ENCODE measurements at places on chromosomes 6 and 20.

DNA sequence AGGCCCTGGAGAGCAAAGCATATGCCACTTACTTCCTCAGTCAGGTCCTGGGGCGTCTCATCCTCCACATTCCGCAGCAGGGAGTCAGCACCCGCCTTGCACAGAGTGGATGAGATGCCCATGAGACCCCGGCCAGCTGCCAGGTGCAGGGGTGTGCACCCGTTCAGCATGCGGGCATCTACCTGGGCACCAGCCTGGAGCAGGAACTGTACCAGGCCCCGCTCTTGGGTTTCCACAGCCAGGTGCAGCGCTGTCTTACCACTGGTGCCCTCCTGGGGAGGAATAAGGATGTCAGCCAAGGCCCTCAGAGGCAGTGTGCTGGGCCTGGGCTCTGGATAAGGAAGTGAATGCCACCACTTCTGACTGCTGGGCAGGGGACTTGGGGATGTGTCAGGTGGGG, 2.7 kb upstream of the SLC35B2 start:
- DNase-seq: no peak

DNA sequence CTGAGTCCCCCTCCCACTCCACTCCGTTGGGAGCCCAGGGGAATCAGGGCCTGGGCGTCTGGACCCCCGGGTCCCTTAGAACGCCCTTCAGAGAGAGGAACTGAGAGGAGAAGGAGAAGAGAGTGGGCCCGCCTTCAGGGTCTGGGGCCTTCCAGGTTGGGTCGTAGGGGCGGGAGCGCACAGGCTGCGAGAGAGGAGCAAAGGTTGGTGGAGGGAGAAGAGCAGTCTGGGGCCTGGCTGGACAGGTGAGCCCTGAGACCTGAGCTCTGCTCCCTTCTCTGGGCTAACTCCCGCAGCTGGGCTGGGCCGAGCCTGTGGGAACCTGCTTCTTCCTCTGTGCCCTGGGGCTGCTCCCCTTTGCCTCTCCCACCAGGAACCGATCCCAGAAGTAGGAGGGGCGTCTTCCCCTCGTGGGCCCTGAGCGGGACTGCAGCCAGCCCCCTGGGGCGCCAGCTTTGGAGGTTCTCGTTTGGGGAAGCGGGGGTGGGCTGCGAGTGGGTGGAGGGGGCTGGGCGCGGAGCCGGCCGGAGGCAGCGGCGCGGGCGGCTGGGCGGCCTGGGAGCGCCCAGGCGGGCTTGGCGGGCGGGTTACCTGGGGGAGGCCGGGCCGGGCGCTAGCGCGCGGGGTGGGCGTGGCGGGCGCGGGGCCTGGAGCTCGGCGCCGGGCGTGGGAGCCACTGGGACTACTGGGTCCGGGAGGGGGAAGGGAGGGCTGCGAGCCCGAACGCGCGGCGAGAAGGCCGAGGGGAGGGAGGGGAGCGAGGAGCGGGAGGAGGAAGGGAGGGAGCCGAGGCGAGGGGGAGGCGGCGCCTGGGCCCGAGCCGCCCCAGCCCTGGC, at the start of gene DDR1:
TSS of gene DDR1 (plus strand) at position 835 of the 836 bp plus-strand sequence. CDS start 4,211 bp downstream, outside the sequence.
- DNase-seq: no peak

DNA sequence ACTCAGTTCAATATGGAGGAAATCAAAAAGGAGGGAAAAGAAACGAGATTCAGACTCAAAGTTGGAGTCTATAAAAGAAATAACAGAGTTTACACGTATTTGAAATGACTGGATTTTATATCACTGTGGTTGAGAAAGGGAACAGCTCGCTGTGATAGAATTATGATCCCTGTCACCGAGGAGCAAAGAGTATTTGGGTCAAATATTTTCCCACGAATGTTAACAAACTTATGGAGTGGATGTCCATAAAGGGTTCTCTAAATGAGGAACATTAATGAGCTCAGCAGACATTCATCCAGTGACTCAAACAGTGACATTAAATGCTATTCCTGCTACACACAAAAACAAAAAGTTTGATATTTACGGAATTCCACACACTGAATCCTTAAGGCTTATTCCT, 57.9 kb downstream of the FHL5 start:
- DNase-seq: no peak

- no peak for DNase-seq
These were observed 991.0 kb downstream of the KIF16B start for GRCh38 chr20:15582146-15582760.

DNA sequence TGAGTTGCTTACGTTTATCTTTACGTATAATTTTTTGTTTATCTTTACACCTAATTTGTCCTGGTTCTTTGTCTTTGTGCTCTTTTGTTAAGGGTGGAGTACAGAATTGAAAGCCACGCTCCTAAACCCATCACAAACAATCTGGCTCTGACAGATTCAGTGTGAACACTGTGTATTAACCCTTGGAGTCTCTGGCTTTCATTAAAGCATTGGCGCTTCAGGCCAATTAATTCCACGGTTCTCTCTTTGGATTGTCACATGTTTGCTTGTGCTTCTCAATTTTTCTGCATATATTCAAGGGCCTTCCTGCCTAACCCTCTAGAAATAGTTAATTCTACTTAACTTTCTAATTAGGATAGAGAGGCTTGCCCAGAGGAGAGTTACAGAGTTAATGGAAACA, 38.6 kb downstream of the NKX2-4 start:
- no peak for DNase-seq

GRCh38 chr20:46809706-46810360, 84.8 kb upstream of the EYA2 start:
- no peak for DNase-seq

DNA sequence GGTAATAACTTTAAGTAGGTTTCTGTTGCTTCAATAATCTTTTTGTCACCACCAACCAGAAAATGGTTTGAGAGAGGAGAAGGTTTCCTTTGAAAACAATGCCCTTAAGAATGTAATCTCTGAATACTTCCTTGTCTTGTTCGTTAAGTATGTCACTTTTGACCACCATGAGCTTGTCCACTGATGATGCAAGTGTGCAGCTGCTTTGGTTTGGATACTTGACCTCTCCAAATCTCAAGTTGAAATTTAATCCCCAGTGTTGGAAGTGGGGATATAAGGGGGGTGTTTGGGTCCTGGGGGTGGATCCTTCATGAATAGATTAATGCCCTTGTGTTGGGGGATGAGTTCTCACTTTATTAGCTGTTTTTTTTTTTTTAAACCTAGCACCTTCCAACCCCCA, 985.4 kb downstream of the EPHA7 start:
- no peak for DNase-seq

- no peak for DNase-seq
These were observed 117.0 kb downstream of the SLC16A10 start for GRCh38 chr6:111204305-111204704.

- no peak for DNase-seq
These were observed 145.5 kb upstream of the TOP1 start for GRCh38 chr20:40883097-40883496.

DNA sequence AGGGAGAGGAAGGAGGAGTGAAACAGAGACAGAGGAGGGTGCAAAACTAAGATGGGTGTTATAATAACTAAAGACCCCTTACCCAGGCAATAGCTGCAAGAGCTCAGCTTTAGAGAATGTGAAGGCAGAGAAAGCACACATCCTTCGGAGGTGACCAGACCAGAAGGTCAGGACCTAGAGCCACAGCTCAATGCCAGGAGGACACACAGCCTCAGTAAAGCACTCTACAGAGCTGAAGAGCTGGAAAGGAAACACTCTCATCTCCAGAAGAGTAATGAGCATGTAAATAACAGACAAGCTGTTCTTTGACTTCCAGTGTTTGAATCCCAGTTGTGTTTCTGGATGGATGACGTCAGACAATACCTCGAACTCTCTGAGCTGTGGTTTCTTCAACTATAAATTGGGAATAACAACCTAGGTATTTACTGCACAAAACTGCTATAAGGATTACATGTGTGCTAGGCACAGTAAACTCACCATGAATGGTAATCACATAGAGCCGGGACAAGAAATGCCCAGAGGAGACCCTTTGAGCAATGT, 63.2 kb downstream of the MAP3K5 start:
- DNase-seq: no peak

DNA sequence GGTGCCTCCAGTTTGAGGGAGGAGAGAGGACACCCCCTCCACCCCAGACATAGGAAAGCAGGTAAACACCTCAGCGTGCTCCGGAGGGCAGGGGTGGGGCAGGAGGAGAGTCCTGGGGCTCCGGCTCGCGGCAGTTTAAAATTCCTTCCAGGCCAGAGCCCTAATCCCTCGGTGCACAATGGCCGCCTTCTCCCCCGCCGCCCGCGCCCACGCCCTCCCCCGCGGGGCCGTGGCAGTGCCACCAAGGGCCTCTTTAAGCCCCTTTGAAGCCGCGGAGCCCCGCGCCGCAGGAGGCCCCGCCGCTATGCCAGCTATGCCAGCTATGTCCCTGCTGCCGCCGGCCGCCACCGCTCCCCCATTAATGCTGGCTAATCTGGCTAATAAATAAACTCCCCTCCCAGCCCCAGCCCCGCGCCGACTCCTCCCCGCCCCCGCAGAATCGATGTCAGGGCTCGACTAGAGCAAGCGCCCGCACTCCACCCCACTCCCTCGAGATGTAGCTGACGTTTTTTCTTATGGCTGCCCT, 125.1 kb downstream of the MRPL14 start:
- DNase-seq: no peak

GRCh38 chr6:113055061-113055460, 707.9 kb downstream of the RFPL4B start:
- DNase-seq: no peak

GRCh38 chr6:26607434-26608230, 10.9 kb downstream of the ABT1 start:
- DNase-seq: peak; percentile 38

DNA sequence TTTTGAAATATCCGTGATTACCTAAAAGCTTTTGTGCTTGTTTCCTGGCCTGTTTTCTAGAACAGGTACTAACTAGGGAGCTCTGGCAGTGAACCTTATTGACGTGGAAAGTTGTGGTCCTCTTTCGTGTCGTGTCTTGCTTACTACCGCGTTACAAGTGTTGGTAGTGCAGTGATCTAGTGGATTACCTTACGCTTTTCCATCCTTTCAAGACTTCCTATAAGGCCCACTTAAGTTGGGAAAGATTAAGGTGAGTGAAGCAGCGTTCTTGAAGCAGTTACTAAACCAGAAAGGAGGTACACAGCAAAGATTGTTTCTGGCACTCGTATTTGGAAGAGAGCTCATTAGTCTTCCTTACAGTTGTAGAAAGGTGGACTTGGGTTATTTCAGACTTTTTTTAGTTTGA, 1.9 kb downstream of the PNRC1 start:
- no peak for DNase-seq

DNA sequence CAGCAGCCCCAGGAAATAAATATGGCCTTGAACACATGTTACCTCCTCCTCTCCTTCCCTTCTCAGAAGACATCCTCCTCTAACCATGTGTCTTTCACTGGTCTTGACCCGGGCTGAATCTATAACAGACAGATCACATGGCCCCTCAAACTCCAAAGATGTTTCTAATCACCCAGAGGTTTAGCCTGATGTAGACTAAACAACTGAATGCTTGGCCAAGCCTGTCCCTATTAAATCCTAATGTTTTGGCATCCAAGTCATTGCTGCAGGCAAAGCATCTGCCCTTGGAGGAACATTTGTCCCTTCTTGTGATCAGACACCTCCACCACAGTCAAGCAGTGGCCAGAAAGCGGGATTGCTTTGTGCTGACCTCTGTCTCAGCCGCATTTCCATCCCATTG, 65.5 kb downstream of the ANKRD60 start:
- DNase-seq: no peak

- DNase-seq: no peak
These were observed 107.5 kb downstream of the CENPW start for GRCh38 chr6:126447367-126447766.

DNA sequence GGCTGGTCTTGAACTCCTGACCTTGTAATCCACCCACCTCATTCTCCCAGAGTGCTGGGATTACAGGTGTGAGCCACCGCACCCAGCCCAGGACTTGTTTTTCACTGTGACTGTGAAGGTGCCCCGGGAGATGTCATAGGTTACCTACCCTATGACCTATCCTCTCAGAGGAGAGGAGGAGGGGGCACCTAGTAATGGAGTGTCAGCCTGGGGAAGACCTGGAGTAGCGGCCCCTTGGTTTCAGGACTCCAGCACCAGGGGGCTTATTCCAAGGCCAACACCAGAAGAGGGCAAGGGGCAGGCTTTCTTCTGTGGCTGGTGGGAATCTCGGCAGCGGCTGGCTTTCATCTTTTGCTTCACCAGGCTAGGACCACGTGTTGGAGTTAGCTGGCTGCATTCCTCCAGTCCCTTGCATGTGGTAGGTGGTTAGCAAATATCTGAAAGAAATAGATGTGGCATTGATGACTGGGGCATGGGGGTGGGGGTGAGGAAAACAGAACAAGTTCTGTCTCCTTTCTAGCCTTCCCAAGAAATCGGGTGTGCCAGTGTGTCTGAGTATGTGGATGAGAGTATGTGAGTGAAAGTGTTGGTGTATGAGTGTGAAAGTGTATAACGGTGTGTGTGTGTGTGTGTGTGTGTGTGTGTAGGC, 7.9 kb upstream of the ITPR3 start:
- no peak for DNase-seq

- no peak for DNase-seq
These were observed 36.2 kb upstream of the CCDC167 start for GRCh38 chr6:37535759-37536490.

- DNase-seq: no peak
These were observed 18.6 kb upstream of the MCM3 start for GRCh38 chr6:52303178-52303577.

DNA sequence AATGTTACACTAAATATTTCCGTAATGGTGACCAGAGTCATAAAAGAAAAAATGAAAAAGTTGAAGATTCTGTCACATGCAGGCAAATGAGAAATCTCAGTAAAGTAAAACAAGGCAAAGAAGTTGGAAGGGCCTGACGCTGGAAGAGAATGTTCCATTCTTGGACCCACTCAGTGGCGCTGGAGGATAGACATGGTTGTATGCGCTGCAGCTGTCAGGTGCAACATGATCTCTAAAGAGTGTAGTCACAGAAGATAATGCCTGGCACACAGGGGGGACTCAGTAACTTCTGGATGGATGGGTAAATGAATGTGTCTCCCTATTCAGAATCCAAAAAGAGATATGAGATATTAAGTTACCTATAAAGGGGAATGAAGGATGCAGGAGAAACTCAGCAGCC, 116.3 kb downstream of the FAXC start:
- no peak for DNase-seq

DNA sequence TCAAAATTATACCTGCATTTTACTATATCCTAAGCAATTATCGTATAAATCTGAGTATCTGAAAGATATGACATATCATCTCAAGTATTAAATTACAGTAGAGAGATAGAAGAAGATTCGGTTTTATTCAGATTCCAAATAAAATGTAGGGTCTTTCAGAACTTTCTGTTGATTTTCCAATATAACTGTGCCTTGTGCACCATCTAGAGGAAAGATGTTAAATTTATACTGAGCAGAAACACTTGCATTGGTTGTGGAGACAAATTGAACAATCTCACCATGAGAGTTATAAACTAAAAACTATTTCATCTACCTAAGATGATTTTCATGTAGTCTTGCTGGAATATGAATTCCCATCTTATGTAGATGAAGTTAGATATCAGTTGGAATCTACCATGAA, 26.8 kb upstream of the HSF2 start:
- no peak for DNase-seq

- no peak for DNase-seq
These were observed 14.5 kb downstream of the ARHGAP18 start for GRCh38 chr6:129695373-129696027.

- no peak for DNase-seq
These were observed 70.6 kb downstream of the HDDC2 start for GRCh38 chr6:125231133-125231532.

All from stimulated activated CD4-positive, alpha-beta T cell treated with anti-CD3 and anti-CD28 coated beads, Interleukin-15, amount 100 ng/mL, for 48 hours (primary cell).